ENCODE measurements at places on chromosomes 3 and 15.

DNA sequence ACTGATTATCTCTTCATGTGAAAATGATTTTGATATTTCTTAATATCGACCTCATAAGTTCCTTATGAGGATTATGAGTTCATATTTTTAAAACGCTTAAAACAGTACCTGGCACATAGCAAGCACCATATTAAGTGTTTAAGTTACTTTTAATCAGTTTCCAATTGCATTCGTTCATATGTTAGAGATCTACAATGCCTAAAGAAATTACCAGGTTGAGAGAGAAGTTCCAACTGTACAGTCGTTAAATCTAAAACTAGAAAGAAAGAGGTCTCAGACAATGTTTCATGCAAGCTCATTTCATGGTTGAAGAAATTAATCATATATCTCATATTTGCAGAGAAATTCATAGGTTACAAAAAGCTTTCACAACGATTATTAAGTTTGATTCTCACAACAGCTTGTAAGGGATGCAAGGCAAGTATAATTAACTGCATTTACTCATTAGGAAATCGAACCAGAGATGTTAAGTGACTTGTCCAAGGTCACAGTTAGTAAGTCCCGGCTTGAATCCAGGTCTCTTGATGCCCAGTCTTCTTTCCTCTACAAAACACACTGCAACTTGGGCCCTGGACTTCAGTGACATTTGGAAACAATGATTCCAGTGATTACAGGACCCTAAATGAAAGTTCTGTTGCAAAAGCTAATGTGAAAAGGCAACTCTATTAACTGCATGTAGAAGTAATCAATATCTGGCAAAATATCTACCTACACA, 1.3 kb downstream of the MYO5A start:
- DNase-seq, result no peak

DNA sequence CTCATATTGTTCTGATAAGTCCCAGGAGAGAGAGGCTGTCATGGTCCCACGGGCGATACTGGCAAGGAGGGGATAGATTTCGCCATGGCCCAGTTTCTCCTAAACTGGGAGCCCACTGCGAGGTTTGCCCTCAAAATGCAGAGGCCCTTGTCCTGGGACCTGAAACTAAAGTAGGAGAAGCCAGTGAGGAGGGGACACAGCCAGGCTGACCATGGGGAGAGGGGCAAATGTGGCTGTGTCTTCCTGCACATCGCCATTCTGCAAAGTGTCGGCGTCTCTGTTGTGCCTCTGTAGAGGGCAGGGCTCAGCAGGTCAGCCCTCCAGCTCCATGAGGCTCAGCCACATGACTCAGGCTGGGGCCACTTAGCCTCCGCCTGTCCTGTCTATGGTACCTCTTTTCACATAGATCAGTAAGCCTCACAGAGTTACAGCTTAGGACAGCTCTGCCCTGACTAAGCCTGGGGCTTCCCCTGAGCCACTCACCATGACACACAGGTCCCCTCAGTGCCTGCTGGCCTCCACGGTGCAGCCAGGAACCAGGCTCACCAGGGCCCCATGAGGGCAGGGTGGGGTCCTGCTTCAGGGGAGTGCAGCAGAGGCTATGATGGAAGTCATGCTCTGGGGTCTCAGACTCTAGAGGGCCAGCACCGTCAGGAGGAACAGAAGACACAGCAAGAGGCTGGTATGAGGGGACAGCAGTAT, 28.6 kb upstream of the PLXNA1 start:
- peak; percentile 83 for DNase-seq

GRCh38 chr3:140341817-140342403, 336.0 kb upstream of the TRIM42 start:
- DNase-seq, result no peak

- DNase-seq, result peak; percentile 90
These were observed 630.4 kb upstream of the TBL1XR1 start for GRCh38 chr3:177827511-177828207.

DNA sequence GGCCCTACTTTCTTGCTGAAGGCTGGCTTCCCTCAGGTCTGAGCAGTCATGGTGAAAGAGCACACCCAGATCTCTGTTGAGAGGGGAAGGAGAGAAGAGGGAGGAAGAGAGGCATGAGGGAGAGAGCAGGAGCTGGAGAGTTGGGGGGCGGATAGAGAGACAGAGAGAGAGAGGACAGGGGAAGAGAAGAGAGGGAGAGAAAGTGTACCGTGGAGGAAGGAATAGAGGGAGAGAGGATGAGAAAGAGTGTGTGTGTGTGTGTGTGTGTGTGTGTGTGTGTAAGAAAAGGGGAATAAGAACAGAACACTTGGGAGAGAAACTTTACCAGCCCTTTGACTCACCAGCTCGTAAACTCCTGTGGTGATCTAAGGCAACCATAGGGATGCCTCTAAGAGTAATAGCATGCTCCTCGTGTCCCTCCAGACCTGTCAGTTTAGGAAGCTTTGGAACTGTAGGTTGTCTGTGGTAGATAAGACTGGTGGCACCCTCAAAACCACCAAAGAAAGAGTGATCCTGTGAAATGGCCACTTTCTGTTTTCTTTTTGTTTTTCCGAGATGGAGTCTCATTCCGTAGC, 18.2 kb downstream of the ZNF592 start:
- no peak for DNase-seq

DNA sequence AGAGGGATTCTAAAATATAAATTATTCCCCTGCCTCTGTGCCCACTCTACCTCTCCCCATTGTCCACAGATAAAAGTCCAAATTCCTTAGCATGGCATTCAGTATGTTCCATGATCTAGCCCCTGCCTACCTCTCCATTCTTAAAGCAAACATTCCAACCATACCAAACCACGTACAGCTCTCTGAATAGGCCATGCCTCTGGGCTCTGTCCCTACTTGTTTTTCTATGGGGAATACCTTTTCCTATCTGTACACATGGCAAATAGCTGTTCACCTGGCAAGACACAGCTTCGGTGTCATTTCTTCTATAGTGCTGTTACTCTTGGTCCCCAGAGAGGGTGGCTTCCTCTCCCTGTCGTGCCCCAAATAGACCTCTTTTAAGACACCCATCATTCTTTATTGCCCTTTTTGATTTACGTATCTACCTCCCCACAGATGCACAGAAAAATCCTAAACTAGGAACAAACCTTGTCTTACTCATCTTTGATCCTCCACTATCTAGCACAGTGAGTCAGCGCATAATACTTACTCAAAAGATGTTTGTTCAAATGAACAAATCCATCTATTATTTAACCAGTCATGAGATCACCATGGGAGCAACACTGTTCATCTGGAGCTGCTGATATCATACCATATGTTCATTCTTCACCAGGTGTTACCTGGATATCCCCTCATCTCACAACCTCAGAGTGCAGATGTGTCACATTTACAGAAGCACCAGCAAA, 329.8 kb downstream of the THSD4 start:
- no peak for DNase-seq

GRCh38 chr15:90425726-90426346, 37.8 kb downstream of the IQGAP1 start:
- no peak for DNase-seq

DNA sequence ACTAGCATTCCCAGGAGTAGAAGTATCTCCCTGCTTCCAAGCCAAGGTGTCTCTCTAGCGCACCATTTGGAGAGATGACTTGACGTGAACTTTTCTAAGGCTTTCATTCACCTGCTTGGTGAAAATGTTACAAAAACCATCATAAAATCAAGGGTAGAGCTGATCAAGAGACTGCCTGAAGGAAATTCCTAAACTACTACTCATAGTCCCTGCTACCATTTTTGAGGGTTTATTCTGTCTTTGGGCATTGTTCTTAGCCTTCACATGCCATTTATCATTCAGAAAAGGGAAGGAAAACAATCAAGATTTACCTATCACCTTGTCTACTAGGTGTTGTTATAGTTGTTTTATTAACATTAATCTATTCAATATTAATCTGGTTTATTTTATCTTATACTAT, 525.8 kb downstream of the NTRK3 start:
- DNase-seq, result no peak

- peak; percentile 36 for DNase-seq
These were observed 111.9 kb downstream of the ETFA start for GRCh38 chr15:76199106-76200082.

DNA sequence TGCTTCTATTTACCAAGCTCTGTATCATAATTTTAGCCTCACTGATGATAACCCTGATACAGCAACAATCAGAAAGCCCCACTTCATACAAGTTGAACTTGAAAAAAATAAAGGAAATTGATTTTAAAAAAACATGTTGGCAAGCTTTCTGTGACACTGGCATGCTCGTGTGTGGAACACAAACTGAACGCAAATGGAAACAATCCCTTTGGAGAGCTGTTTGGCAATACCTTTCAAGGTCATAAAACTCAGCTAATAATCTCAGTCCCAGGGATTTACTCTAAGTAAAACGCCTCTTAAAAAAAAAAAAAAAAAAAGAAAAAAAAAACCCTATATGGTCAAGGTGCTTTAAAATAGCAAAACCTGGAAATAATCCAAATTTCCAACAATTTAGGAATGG, 166.7 kb upstream of the BCL6 start:
- no peak for DNase-seq

- no peak for DNase-seq
These were observed 114.9 kb upstream of the RPL32 start for GRCh38 chr3:12956316-12956660.

- DNase-seq, result peak; percentile 22
These were observed 13.9 kb downstream of the NLGN1 start for GRCh38 chr3:173411375-173411973.

DNA sequence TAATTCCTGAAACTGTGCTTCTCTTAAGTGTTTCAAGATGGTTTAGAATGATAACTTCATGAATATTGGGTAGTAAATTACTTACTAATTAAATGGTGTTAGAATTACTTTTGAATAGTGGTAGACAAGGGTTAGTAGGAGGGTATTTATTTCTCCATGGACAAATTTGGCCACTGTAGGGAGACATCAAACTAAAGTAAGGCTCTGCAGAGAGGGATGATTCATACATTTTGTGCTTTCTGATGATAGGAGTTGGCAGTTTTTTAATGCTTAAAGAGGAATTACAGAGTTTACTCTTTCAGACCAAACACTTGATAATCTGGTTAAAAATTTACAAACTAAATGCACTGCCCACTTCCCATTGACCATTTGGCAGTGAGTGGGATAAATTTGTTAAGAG, 127.6 kb downstream of the NAALADL2 start:
- DNase-seq, result no peak

DNA sequence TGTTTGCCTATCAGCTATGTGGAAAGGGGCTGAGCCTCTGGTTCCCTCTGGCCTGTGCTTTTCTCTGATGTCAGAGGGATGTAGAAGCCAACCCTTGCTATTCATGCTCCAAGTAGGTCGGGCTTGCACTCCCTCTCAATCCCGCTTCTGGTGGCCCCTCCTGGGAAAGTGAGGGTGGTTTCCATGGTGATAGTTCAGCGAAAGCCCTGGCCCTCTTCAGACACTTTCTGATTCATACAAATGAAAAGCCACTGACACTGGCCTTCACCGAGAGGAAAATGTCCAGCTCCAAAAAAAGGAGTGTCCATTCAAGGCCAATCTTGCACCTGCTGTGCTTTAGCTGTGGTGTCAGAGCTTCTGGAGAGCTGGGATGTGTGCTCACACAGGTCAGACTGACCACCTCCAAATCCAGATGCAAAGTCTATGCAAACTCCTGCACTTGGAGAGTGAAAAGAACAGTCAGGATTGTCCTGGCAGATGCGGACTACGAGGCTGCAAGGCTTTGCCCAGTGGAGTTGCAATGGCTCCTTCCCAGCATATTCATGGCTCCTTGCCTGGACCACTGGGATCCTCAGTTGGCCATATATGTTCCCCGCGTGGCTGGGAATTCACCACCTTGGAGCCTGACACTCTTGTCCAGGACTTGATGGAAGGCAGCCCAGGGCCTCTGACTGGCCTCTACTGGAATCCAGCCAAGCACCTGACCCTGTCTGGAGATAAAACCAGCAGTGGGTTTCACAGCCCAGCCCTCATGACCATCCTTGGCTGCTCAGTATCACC, 96.6 kb downstream of the CEMIP start:
- peak; percentile 21 for DNase-seq

GRCh38 chr3:125110876-125111480, 55.2 kb upstream of the HEG1 start:
- no peak for DNase-seq

GRCh38 chr3:18061737-18062656, 319.6 kb upstream of the TBC1D5 start:
- peak; percentile 22 for DNase-seq

GRCh38 chr15:78049691-78050440, 27.6 kb downstream of the TBC1D2B start:
- peak; percentile 73 for DNase-seq

DNA sequence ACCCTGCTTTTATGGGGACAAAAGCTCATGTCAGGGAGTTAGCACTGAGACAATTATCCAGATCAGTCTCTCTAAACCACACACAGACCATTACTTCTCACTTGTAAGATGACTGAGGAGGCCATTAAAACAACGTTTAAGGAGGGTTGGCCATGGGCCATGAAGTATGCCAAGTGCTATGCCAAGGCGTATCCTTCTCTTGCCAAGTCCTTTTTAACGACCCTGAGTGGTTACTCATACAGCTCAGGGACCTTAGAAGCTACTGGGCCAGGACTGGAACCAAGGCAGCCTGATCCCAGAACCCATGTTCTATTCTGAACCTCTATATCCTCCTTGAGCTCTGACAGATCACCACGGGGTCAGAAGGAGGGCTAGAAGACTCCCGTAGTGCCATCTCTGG, 50.0 kb downstream of the NMNAT3 start:
- no peak for DNase-seq
